ENCODE measurements at places on chromosomes 1 and 21.

- no peak for DNase-seq
These were observed 102.9 kb downstream of the PTPRC start for GRCh38 chr1:198741744-198742143.

- DNase-seq, result no peak
These were observed 68.4 kb upstream of the ATP5PO start for GRCh38 chr21:33984021-33984481.

- DNase-seq, result no peak
These were observed 136.6 kb downstream of the POU2F1 start for GRCh38 chr1:167357305-167357704.

DNA sequence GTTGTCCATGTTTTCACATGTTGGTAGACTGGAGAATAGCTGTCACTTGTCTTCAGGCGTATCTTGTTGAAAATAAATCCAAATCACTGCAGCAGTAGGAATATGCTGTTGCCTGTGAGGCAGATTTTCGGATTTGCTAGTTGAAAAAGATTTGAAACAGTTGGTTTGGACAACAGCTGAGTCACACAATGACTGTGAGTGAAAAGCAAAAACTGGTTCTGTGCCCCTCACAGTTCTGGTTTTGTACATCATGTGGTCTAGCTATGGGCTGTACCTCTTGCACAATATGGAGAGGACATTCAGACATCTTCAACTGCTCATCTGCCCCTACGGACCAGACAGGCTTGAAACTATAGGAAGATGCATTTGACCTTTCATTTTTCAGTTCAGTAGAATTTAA lies 1.8 kb downstream of the ARF1 start:
- no peak for DNase-seq

- DNase-seq, result peak; percentile 93
These were observed 11.4 kb downstream of the UBASH3A start for GRCh38 chr21:42414928-42415769.

GRCh38 chr1:178146436-178146835 lies 52.5 kb downstream of the RASAL2 start:
- DNase-seq, result no peak

DNA sequence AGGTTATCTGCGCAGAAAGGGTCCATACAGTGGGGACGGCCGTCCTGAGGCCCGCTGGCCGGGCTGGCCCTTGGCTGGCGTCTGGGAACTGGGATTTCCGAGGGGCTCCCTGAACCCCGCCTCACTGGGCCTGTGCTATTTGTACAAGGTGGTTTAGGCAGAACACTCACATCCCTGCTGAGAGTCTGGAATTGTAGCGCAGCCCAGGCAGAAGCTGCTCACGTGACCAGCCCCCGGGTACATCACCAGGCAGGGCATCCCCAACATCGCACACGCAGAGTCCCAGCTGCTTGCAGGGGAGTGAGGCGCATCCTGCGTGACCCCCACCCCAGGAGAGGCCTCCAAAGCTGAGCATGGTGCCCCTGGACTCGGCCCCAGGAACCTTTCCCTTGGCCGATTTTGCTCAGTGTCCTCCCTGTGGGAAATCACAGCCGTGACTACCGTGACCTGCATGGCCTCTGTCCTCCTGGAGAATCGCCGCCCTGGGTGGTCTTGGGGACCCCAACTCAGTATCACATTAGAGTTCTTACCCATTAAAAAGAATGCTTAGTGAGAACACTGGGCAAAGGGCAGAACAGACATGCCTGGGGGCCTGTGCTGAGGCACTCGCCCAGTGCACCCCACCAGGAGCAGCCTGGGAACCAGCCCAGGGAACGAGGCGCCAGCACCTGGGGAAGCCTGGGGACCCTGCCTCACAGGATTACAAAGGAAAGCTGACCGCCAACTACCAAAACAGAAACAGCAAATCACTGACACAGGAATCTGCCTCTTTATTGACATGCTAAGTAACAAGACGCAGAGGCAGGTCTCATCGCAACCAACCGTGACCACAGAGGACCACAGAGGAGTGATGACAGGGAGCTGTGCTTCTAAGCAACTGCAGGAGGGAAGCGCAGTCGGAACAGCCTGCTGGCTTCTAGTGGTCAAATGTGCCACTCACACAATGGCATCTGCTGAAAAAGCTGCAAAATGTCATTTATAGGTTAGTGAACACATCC lies 33.5 kb downstream of the UBE2G2 start:
- no peak for DNase-seq

- DNase-seq, result no peak
These were observed 35.8 kb downstream of the ZC3H11B start for GRCh38 chr1:219576931-219577730.

DNA sequence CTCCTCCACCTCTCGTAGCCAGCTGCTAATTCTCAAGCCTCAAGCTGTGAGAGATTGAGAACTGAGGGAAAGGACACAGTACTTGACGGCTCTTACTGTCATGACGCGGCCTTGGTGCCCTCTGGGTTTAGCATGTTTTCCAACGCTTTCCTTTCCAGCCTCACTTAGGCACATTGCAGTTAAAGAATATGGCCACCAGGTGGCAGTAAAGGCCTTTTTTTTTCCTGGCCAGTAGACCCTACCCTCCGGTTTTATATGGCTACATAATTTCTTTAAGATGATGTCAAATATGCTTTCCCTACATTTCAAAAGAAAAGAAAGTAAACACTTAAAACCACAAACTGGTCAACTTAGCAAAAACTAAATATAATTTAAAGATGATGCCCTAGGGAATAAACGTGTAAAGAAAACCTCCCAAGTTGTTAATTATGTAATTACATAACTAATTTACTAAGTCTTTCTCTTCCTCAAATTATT lies 56.8 kb upstream of the PRDX6 start:
- peak; percentile 80 for DNase-seq

- DNase-seq, result no peak
These were observed 455.3 kb upstream of the USP24 start for GRCh38 chr1:55670331-55671082.

DNA sequence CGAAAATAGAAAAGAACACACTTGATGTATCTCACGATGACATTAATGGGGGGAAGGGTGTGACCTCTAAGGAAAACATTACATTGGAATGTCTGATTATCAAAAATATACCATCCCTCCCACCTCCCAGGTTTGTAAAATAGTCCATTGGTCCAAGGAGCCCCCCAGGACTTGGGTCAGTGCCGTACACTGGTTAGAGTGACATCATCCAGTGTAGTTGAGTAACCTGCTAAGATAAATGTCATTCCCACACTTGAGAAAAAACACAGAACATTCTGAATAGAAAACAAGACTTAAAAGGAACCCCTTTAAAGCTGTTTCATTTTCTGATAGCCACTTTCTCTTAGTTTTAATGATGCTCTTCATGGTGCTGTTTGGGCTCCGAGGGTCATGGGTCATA lies 15.2 kb downstream of the DDX20 start:
- no peak for DNase-seq

Measured in CD4-positive, alpha-beta T cell treated with Interleukin-17A for 1 hour (primary cell).